ENCODE measurements at places on chromosomes 1 and 21. TPM values are rescaled to one million over a fixed set of nuclear protein-coding genes. Genes with fewer than 3 reads are reported as not detected.

The CELF3 gene
- total RNA-seq: not detected

The ADAM15 gene
- 20.1 TPM for total RNA-seq

The RORC gene
- 3.7 TPM for total RNA-seq

The C1orf141 gene
- not detected for total RNA-seq

The OR2L3 gene
- not detected for total RNA-seq

The BROX gene
- 51.3 TPM for total RNA-seq

The CFHR2 gene
- not detected for total RNA-seq

The HPCA gene
- not detected for total RNA-seq

The CCDC17 gene
- 2.3 TPM for total RNA-seq

DNA sequence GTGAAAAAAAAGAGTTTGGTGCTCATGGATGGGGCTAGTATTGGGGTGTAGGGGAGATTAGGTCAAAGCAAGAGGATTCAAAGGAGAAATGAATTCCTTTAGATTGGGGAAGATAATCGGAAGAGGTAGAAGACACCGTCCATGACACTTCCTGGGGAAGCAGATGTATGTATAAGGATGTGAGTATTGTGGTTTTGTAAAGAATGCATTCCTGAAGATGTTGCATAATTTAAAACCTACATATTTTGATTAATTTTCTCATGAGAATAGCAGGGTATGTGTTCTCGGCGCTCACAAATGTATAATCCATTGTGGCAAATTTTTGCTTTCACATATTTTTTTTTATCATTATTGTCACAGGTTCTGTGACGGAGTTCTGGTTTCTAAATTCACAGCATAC is 5.5 kb upstream of the LGALS8 start:
- no peak overlapping the region for H3K4me3 ChIP-seq
- H3K27ac ChIP-seq: no peak overlapping the region
- H3K36me3 ChIP-seq: no peaks in the 10 kb centered on the region

DNA sequence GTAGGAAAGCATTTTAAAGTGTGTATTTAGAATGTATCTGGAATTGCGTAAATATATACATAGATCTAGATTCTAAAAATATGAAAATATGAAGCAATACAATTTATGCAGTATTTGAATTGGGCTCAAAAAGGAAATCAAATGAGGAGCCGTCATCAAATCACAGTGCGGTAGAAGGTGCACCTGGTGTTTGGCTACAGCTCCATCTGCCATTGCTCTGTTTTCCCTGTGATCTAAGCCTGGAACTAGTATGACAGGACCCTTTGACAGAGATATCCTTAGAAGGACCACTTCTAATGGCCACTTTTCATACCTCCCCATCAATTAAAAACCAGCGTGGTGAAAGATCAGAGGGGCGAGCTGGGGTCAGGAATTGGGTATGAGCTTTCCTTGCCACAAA is 202.6 kb downstream of the NFIA start:
- H3K4me3 ChIP-seq: no peak overlapping the region
- no peaks in the 10 kb centered on the region for H3K27me3 ChIP-seq
- no peak overlapping the region for H3K27ac ChIP-seq
- no peaks in the 10 kb centered on the region for H3K36me3 ChIP-seq
- H3K4me1 ChIP-seq: no peaks in the 10 kb centered on the region

DNA sequence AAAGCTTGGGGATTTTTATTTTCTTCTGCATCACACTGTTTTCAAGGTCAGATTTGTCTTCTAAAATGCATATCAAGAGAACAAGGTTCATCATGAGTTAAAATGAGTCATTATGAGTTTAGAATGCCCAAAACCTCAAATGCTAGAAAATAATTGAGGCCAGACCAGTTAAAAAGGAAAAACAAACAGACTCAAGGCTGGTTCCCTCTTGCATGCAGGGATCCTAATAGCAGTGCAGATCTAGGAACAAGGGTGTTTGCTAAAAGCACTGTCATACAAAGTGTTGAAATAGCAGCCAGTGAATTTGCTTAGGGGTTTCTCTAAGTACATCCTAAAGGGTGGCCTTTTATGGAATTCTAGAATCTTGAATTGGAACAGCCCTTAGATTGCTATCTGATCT is 15.3 kb downstream of the BEND5 start:
- no peaks in the 10 kb centered on the region for H3K27me3 ChIP-seq
- H3K36me3 ChIP-seq: no peaks in the 10 kb centered on the region
- no peak for DNase-seq

GRCh38 chr21:36615274-36615964 is 83.5 kb upstream of the SIM2 start:
- H3K27ac ChIP-seq: no peak overlapping the region
- no peak for DNase-seq
- H3K27me3 ChIP-seq: peaks cover 3% of the 10 kb centered on the region
- no peaks in the 10 kb centered on the region for H3K4me1 ChIP-seq
- no peak overlapping the region for H3K4me3 ChIP-seq

DNA sequence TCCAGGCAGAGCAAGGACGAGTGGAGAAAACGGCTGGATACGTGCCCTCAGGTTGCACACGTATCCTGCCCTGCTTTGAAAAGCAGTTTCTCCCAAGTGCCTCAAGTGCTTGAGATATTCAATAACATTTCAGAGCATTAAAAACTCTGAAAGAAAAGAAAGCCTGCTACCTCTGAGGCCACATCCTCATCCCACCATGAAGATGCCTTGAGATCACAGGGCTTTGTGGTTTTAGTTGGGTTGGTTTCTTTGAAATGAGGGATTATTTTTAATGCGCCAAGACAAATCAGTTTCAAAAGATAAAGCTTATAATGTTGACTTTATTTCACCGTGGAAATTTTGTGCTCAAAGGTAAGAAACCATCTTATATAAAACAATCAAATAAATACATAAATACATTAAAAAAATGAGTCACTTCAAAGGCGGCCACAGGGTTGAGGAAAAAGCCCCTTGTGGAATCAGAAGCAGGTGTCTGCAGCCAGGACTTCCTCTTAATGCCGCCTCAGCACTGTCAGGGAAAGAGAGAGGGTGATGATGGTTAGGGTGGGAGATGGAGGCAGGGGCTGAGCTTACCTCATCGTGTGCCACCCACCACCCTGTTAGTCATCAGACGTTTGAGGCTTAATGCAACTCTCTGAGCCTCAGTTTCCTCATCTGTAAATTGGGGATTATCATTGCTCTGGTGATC is 1.4 kb downstream of the NPPB start:
- H3K4me1 ChIP-seq: peaks cover 4% of the 10 kb centered on the region
- H3K27me3 ChIP-seq: peaks cover 79% of the 10 kb centered on the region
- DNase-seq: no peak
- no peak overlapping the region for H3K4me3 ChIP-seq
- no peaks in the 10 kb centered on the region for H3K36me3 ChIP-seq

- no peak overlapping the region for H3K4me3 ChIP-seq
- DNase-seq: no peak
- H3K27ac ChIP-seq: no peak overlapping the region
- H3K36me3 ChIP-seq: no peaks in the 10 kb centered on the region
Measured at GRCh38 chr1:37038227-37039093, 4.1 kb upstream of the GRIK3 start.

- peak overlapping the region; percentile 73 for H3K4me3 ChIP-seq
- no peaks in the 10 kb centered on the region for H3K27me3 ChIP-seq
- H3K27ac ChIP-seq: peak overlapping the region; percentile 77
- H3K4me1 ChIP-seq: peaks cover 81% of the 10 kb centered on the region
- H3K36me3 ChIP-seq: peaks cover 3% of the 10 kb centered on the region
- DNase-seq: no peak
Measured at GRCh38 chr1:155004352-155005075, 1.9 kb downstream of the ZBTB7B start.

- no peaks in the 10 kb centered on the region for H3K4me1 ChIP-seq
- H3K36me3 ChIP-seq: peaks cover 7% of the 10 kb centered on the region
- H3K4me3 ChIP-seq: no peak overlapping the region
- H3K27ac ChIP-seq: no peak overlapping the region
Measured at GRCh38 chr1:3504822-3505153, 50.3 kb downstream of the ARHGEF16 start.

- H3K4me3 ChIP-seq: no peak overlapping the region
- H3K36me3 ChIP-seq: no peaks in the 10 kb centered on the region
- H3K27ac ChIP-seq: peak overlapping the region; percentile 54
- no peaks in the 10 kb centered on the region for H3K27me3 ChIP-seq
- H3K4me1 ChIP-seq: peaks cover 37% of the 10 kb centered on the region
Measured at GRCh38 chr1:198175423-198176170, 18.8 kb downstream of the NEK7 start.

DNA sequence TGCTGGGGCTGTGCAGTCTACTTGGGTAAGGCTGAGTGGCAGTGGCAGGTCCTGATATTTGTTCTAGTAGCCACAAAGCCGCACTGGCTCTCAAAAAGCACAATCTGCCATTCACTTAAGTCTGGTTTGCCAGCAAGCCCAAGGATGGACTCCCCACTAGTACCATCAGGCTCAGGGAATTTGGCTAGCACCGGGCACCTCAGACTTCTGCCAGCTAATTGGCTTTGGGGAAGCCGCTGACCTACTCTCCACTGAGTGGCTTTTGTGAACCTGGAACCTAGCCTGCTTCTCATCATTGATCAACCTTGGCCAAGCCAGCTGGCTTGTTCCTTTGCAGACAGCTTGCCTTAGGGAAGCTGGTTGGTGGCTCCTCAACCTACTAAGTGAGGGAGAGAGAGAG is 83.1 kb downstream of the ESRRG start:
- no peaks in the 10 kb centered on the region for H3K4me1 ChIP-seq
- no peak for DNase-seq
- no peaks in the 10 kb centered on the region for H3K27me3 ChIP-seq
- H3K27ac ChIP-seq: no peak overlapping the region

DNA sequence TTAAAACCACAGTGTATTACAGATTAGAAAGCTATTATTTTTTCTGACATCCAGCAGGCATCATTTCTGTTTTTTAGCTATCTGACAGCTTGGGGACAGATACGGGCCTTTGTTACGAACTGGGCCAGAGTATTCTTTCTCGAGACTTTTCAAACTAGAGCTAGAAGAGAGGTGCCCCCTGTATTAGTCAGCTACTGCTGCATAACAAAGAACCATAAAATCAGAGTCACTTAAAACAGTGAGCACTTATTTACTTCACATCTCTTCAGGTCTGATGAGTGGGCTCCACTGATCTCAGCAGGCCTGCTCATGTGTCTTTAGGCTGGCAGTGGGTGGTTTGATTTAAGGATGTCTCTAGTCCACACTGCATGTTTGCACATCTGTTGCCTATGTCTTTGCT is 67.8 kb downstream of the BACH1 start:
- H3K27me3 ChIP-seq: no peaks in the 10 kb centered on the region
- no peak overlapping the region for H3K4me3 ChIP-seq

- no peak for DNase-seq
- H3K36me3 ChIP-seq: no peaks in the 10 kb centered on the region
- no peaks in the 10 kb centered on the region for H3K4me1 ChIP-seq
- no peak overlapping the region for H3K27ac ChIP-seq
- H3K27me3 ChIP-seq: no peaks in the 10 kb centered on the region
Measured at GRCh38 chr1:244112636-244113035, 61.6 kb downstream of the ZBTB18 start.

DNA sequence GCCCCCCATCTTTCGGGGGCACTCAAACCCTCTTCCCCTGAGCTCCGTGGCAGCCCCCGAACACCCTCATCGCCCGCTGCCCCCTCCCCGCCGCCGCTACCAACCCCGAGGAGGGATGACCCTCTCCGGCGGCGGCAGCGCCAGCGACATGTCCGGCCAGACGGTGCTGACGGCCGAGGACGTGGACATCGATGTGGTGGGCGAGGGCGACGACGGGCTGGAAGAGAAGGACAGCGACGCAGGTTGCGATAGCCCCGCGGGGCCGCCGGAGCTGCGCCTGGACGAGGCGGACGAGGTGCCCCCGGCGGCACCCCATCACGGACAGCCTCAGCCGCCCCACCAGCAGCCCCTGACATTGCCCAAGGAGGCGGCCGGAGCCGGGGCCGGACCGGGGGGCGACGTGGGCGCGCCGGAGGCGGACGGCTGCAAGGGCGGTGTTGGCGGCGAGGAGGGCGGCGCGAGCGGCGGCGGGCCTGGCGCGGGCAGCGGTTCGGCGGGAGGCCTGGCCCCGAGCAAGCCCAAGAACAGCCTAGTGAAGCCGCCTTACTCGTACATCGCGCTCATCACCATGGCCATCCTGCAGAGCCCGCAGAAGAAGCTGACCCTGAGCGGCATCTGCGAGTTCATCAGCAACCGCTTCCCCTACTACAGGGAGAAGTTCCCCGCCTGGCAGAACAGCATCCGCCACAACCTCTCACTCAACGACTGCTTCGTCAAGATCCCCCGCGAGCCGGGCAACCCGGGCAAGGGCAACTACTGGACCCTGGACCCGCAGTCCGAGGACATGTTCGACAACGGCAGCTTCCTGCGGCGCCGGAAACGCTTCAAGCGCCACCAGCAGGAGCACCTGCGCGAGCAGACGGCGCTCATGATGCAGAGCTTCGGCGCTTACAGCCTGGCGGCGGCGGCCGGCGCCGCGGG is 837 bp downstream of the FOXD3 start:
- H3K4me3 ChIP-seq: peak overlapping the region; percentile 47
- peaks cover 60% of the 10 kb centered on the region for H3K4me1 ChIP-seq
- H3K36me3 ChIP-seq: no peaks in the 10 kb centered on the region
- no peak for DNase-seq
- H3K27ac ChIP-seq: no peak overlapping the region

DNA sequence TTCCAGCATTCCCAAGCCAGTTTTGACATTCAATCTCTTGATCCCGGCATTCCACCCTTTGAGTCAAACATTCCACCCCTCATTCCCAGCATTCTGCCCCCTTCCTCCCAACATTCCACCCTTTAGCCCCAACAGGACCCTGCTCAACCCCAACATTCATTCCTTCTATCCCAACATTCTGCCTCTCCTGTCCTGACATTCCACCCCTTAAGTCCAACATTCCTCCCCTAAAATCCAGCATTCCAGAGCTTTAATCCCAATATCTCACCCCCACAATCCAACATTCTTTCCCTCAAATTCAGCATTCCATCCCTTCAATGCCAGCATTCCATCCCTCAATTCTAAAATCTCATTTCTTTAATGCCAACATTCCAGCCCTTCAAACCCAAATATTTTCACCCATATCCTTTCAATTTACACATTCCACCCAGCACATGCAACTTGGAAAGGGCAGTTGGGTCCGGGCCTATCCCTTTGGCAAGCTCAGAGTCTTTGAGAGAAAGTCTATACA is 22.9 kb downstream of the DDX20 start:
- H3K4me1 ChIP-seq: no peaks in the 10 kb centered on the region
- no peaks in the 10 kb centered on the region for H3K36me3 ChIP-seq
- no peak overlapping the region for H3K27ac ChIP-seq
- H3K4me3 ChIP-seq: no peak overlapping the region
- no peak for DNase-seq

DNA sequence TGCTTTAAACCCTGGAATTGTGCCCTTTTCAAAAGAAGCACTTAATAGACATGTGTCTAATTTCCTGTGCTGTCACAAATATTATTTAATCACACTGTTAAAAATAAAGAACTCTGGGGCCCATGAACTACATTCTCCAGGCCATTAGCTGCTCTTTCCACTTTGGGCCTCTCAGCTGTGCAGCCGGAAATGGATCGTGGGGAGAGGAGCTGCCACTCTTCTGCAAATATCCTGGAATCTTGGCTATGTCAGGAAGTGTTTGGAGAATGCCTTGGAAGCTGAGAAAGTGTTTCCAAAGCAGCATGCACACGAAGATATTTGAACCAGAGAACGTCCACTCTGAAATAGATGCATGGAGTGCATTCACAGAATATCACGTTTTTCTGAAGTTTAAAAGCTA is 27.5 kb upstream of the VPS26C start:
- no peaks in the 10 kb centered on the region for H3K4me1 ChIP-seq
- no peaks in the 10 kb centered on the region for H3K36me3 ChIP-seq
- peaks cover 6% of the 10 kb centered on the region for H3K27me3 ChIP-seq

- H3K36me3 ChIP-seq: no peaks in the 10 kb centered on the region
- H3K4me1 ChIP-seq: peaks cover 10% of the 10 kb centered on the region
- peak; percentile 61 for DNase-seq
- no peak overlapping the region for H3K4me3 ChIP-seq
- H3K27ac ChIP-seq: no peak overlapping the region
Measured at GRCh38 chr21:33308586-33309490, 15.9 kb upstream of the IFNAR1 start.

All from CD4-positive, alpha-beta T cell (primary cell).